ENCODE measurements at places on chromosomes 5 and 9.

GRCh38 chr9:79809931-79810330, 238.2 kb downstream of the TLE4 start:
- DNase-seq = no peak

DNA sequence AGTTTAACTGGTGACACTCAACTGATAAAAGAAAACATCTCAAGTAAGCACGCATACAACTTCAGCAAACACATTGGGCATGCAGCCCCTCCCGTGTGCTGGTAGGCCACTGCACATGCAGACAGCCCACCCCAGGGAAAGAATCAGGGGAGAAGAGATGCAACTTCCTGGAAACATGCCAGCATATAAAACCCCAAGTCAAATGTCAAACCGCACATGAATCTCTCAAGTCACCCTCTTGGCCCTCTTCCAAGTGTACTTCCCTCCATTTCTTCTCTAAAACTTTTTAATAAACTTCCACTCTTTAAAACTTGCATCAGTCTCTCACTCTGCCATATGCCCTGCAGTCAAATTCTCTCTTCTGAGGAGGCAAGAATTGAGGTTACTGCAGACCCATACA, 732.7 kb downstream of the SEMA5A start:
- no peak for DNase-seq

DNA sequence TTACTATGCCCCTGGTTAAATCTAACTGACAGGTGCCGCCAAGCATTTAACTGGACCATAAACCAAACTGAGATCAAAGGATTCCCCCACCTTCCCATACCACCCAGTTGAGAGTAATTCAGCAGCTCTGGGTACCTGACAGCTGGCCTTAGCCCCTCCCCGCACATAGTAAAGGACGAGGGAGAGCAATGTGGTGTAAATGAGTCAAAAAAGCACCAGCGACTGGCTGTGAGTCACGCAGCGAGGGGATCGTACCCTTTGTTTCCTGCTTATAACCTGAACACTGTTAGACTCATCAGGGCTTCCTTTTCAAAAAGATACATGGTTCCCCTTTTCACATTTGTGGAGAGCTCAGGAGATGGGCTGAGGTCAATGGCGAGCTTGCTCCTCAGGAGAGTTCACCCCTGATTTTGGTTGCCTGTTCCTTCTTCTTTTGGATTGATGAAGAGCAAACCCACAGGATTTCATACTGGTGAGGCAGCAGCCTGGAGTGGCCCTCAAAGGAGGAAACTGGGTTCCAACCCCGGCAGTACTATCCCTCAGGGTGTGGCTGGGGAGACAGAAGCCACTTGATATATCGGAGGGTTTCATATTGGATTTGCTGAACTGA, 71.5 kb downstream of the ANKRD33B start:
- DNase-seq = peak; percentile 87

GRCh38 chr5:1642621-1643061, 118.9 kb upstream of the LPCAT1 start:
- DNase-seq = no peak

- DNase-seq = no peak
Observed at GRCh38 chr5:112479418-112479817, 60.3 kb upstream of the EPB41L4A start.

DNA sequence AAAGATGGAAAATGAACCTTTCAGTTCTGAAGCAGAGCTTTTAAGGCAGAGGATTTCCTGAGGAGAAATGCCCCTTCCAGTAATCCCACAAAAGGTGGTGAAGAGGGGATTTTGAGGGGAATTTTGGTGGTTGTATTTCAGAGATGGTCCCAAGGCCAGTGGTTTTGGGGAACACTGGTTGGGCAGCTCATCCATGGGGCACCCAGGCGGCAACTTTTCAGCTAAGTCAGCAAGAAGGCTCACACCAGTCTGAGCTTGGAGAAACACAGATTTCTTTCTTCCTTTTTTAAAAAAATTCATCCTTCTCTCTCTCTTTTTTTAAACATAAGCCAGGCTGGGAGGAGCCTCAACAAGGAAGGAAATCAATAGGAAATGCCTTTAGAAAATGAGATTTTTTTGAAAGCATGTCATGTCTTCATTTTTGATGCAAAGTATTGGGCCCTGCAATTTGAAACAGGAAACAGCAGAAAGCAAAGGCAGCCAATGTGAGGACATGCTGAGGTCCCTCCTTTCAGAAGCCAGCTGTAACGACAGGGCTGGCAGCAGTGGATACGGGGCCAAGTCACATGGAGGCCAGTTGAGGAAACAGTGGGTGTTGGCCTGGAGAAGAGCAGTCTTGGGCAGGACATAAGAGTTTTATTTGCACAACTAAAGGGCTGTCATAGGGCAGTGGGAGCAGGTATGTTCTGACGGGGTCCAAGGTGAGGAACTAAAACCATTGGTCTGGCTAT, 155.3 kb upstream of the KLF4 start:
- DNase-seq = no peak

GRCh38 chr5:73948720-73949119, 322.7 kb downstream of the ARHGEF28 start:
- DNase-seq = no peak
